Karpas-422 (cell line): ENCODE measurements at places on chromosomes 12 and 14.

DNA sequence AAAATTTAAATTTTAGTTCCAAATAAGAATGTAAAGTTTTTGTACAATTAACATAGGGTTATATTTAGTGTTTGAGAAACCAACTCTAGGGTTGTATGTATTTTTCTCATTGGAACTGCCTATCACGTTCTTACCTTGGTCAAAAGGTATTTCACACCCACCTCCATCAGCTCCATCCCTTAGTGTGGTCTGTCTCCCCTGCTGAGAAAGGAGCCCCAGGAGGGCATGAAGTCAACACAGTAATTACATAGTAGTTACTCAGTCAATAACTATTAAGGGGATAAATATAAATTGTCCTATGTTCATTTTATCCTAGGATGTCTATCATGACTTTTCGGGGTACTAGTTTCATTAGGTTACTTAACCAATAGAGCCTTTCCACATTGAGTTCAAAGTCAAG lies 106.3 kb downstream of the AKAP6 start:
- DNase-seq, result no peak

GRCh38 chr14:80609055-80609454 lies 332.5 kb downstream of the CEP128 start:
- no peak for DNase-seq

DNA sequence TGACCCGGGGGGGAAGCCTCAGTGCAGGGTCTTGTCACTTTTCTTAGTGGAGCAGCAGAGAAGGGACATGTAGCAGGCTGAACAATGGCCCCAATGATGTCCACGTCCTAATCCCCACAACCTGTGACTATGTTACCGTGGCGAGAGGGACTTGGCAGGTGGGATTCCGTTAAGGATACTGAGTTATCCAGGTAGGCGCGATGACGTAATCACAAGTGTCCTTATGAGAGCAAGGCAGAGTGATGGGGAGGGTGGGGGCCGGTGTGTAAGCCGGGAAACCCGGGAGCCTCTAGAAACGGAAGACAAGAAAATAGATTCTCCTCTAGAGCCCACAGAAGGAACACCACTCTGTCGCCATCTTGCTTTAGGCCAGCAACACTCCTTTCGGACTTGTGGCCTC lies 4.4 kb downstream of the OTUB2 start:
- DNase-seq, result no peak

DNA sequence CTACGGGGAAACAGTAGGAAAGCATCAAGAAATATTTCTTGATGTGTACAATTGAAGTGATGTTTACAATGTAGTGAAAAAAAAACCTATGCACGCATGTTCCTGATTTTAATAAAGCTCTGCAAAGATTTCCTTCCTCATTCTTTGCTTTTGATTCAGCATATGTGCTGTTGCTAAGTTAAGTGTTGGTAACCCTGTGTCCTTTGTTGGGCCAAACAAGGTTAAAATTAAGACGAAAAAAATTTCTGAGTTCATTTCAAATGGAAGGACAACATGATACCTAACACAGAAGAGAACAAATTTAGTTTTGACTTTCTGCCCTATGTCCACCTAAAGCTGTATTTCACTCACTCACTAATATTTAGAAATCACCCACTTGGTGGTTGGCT lies 62.8 kb downstream of the PPP2R5C start:
- DNase-seq, result peak; percentile 78

GRCh38 chr12:66197495-66197921 lies 8.5 kb downstream of the IRAK3 start:
- DNase-seq, result no peak

- no peak for DNase-seq
These were observed 35.2 kb downstream of the CDC42BPB start for GRCh38 chr14:103022002-103022684.

DNA sequence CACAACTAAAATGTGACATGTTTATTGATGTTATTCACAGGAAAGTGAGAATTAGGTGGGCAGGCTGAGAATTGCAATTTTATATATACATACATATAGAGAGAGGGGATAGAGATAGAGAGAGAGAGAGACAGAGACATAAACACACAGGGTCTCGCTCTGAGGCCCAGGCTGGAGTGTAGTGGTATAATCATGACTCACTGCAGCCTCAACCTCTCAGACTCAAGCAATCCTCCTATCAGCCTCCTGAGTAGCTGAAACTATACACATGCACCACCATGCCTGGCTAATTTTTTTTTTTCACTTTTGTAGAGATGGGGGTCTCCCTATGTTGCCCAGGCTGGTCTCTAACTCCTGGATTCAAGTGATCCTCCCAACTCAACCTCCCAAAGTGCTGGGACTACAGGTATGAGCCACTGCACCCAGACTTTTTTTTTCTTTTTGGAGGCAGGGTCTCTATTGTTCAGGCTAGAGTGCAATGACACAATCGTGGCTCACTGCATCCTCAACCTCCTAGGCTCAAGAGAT lies 49.1 kb downstream of the R3HDM2 start:
- no peak for DNase-seq

GRCh38 chr14:96167224-96168148 lies 37.2 kb upstream of the BDKRB2 start:
- DNase-seq, result no peak

DNA sequence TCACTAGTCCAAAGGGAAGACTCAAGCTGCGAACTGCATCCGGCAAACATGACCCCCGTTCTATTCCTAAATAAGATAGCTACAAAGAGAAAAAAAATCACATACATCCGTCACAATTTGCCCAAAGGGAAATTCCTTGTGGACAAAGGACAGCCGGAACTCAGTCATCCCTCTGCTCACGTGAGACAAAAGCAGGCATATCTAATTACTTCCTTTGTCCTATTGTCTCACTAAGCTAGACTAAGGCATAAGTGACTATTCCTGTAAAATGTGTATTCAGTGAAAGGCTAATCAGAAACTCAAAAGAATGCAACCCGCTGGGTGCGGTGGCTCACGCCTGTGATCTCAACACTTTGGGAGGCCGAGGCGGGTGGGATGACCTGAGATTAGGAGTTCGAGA lies 27.2 kb upstream of the NINJ2 start:
- no peak for DNase-seq

- no peak for DNase-seq
These were observed 26.3 kb downstream of the ITGA7 start for GRCh38 chr12:55681142-55682077.

DNA sequence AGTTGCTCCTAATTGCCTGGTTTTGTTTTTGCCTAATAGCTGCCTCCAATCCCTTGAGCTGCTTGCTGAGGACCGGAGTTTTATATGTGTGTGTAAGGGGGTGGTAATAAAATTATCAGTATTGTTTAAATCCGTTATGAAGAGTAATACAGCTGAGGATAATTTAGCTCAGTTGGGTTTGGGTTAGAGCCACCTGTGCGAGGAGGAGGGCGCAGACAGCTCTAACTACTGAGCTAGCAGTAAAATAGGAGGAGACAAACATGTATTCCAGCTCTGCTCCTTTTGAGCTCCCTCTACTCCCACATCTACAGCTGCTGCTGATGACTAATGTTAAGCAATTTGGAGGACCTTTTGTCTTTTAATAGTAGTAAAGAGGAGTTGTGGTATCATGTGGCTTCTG lies 61.5 kb downstream of the SPATS2 start:
- no peak for DNase-seq

- DNase-seq, result no peak
These were observed 11.4 kb downstream of the EVL start for GRCh38 chr14:100076606-100077005.

DNA sequence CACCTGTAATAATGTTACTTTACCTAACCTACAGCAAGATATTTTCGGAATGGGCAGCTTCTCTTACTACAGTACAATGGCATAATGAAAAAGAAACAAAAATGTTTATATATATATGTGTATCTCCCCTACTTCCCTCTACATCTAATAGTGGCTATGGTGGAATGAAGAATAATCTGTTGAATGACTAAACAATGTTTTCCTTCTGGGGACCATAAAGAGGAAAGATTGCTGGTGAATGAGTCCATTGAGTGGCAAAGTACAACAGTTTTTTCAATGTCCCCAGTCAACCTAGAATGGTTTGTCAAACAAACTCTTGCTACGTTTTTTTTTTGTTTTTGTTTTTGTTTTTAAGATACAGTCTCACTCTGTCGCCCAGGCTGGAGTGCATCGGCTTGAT lies 47.2 kb downstream of the RALGAPA1 start:
- no peak for DNase-seq

GRCh38 chr12:49548822-49549648 lies 10.2 kb downstream of the KCNH3 start:
- DNase-seq, result no peak

- DNase-seq, result no peak
These were observed 226.2 kb upstream of the CRY1 start for GRCh38 chr12:107319533-107320032.

DNA sequence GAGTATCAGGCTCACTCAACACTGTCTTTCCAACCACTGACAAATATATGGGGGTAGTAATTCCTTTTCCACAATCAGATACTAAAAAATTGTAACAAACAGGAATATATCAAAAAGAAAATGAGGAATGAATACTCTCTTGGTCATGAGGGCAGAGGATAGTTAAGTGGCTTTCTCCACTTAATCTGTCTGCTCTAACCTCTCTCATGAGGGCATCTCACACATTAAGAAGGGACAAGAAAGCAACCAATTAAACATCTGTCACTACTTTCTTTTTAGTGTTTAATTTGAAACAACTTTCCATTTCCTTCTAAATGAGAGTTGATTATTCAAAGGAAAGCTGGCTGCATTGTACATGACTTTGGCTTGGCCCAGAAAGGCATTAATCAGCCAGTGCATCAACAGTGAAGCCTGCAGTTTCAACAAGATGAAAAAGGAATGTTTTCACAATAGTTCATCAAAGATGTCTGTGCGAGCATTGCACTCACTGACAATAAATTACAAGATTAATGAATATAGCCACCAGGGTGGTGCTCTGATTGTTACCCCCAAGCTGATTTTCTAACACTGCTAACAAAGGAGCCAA lies 142.0 kb downstream of the SEC23A start:
- no peak for DNase-seq

GRCh38 chr14:77043984-77044485 lies 15.5 kb upstream of the IRF2BPL start:
- no peak for DNase-seq

DNA sequence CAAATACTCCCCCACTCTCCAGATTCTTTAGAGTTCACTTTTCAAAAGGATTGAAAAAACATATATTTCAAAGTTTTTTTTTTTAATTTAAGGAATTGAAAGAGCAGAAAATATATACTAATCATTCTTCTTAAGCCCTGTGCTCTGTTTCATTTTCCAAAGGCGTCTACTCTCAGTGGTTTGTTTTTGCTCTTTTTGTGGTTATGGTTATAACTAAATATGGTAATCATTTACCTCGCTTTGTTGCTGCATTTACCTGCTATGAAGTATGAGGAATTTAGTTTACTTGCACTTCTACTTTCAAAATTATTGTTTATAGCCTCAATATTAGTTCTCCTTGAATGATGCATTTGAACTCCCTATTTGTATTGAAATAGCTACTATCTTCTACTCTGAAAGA lies 55.9 kb upstream of the LRRK2 start:
- DNase-seq, result no peak

DNA sequence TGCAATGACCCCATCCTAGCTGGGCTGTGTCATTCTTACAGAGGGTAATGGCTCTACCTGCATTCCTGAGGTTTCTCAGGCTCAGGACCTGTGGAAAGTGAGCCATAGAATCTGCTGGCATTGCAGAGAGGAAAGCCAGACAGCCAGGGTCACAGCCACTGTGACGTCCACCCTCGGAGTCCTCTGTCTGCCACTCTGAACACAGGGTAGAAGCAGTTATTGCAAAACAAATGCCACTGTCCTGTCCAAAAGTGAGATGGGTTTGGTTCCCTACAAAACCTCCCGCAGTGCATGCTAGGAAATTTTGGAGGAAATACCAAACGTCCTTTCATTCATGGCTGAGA lies 37.8 kb downstream of the TNFAIP2 start:
- no peak for DNase-seq

DNA sequence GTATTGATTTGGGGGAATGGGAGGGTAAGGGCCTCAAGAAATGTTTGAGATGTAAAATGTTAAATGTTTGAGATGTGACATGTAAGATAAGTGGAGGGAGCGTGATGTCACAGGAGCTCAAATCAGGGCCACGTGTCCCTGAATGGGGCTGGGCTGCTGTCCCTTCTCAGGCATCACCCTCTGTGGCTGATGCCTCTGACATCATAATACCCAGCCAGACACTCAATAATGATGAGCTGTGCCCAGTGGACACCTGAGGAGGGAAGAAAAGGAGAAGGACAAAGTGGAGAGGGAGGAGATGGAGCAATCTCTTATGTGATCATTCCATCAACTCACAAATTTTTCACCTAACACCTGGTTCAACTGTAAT lies 120.8 kb downstream of the SAMD4A start:
- no peak for DNase-seq

GRCh38 chr14:28098856-28099255 lies 667.7 kb upstream of the FOXG1 start:
- peak; percentile 12 for DNase-seq

GRCh38 chr12:24806386-24806785 lies 142.5 kb downstream of the BCAT1 start:
- no peak for DNase-seq

DNA sequence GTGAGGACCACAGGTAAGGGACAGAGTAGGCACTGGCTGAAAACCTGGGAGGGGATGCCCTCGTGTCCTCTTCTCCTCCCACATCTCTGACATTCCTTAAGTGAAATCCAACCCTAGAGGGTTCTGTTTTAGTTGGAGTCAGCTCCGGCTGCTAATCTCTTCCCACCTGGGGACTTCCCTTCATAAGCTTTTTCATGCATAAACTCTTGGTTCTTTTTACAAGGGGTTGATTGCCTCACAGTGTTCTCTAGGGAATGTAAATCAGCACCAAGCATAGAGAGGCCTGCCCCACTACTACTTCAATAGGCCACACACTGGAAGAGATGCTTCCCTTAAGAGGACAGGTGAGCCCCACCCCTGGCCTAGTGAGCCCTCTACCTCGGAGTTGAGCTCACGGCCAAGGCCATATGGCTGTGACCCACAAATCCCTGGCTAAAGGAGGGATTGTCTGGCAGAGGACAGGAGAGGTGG lies 3.2 kb upstream of the SYNDIG1L start:
- peak; percentile 70 for DNase-seq

DNA sequence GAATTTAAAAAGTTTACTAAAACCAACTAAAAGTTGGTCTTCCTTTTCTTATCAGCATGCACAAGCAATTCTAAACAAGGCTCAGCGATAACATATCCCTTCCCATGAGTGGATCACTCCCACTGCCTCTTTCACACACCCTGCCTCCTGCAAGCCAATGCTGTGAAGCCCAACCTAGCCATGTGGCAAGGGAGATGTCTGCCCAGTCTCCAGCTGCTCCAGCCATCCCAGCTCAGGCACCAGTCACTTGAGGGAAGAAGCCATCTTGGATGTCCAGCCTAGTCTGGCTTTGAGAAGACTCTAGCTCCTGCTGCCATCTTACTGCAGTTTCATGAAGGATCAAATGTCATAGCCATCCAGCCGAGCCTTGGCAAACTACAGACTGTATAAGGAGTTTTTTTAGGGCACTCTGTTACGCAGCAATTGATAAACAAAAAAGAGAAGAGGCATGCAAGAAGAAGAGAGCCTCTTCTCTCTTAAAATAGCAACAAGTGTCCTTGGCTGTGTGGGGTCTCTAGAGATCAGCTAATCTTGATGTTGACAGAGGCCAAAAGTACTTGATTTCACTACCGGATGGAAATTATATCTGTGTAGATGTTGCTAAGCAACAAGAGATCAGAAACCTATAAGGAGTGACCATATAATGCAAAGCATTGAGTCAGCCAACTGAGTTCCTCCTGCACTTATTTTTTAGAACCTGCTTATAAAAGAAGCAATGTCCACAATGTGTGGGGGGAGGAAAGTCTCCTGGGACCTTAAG lies 108.9 kb downstream of the PTCSC3 start:
- DNase-seq, result peak; percentile 99
